NCI-H1092 treated with DMSO at 0.1 percent for 48 hours (cell line): ENCODE measurements at places on chromosomes 3 and 15.

DNA sequence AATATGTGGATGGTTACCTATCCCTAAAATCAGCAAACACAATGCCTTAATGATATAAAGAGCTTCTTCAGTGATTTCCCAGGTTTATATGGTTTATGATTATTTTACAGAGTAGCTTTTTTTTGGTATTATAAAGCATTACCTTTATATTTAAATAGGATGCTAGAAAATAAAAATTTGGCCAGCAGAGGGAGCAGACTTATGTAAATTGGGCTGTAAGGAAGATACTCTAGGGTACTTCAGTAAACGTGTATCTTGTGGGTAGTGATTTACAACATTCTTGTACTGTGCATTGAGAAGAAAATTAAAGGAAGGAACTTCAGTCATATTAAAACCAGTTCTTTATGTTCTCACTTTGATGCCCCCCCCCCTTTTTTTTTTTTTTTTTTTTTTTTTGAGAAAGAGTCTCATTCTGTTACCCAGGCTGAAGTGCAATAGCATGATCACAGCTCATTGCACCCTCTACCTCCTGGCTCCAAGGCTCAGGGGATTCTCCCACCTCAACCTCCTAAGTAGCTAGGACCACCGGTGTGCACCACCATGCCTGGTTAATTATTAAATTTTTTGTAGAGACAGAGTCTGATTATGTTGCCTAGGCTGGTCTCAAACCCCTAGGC is 167.9 kb downstream of the BBX start:
- peak; percentile 52 for DNase-seq

DNA sequence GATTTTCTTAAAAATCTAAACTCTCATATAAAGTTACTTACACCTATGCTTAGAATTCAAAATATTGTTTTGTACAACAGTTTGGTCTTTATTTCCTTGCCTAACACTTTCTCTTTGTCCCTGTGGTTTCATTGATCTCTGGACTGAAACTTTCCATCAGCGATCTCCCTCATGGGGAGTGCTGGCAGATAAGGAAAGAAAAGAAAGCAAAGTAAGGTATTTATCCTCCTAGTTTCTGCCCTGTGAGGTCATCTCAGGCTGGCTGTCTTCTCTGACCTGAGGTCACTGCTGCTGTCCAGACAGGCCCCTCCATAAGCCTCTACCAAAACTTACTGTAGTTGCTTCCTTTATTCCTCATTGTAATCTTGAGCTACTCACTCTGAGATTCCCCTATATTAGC is 57.9 kb upstream of the EPHA6 start:
- DNase-seq, result no peak

DNA sequence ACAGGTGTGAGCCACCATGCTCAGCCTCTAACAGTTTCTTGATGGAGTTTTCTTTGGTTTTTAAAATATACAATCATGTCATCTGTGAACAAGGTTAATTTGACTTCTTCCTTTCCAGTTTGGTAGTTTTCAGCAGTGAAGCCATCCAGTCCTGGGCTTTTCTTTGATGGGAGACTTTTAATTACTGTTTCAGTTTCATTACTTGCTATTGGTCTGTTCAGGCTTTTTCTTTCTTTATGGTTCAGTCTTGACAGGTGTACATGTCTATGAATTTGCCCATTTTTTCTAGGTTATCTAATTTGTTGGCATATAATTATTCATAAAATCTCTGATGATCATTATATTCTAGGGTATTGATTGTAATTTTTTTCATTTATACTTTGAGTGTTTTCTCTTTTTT is 36.8 kb downstream of the PFN2 start:
- DNase-seq, result no peak

GRCh38 chr3:38490281-38491030 is 5.7 kb upstream of the EXOG start:
- DNase-seq, result no peak

DNA sequence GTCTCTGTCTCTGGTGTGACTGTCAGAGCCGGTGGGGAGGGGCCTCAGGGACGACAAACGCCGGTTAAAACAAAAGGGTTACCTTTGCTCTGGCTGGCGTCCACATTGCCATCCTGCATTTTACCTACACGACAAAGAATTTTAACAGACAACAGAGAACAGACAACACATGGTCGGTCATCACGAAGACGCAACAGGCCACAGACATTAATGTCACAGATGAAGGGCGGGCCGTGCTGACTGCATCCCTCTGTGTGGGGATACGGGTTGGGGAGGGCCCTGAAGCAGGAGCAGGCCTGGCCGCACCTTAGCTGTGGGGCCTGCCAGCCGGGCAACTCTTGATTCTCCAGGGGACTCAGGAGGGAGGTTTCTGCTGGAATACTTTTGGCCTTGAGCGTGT is 58.2 kb upstream of the SEC13 start:
- no peak for DNase-seq

DNA sequence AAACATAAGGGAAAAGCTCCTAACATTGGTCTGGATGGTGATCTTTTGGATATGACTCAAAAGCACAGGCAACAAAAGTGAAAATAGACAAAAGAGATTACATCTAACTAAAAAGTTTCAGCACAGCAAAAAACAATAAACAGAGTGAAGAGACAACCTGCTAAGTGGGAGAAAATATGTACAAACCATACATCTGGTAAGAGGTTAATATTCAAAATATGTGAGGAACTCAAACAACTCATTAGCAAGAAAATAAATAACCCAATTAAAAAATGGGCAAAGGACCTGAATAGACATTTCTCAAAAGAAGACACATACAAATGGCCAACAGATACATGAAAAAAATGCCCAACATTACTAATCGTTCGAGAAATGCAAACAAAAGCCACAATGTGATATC is 19.0 kb upstream of the NR1I2 start:
- no peak for DNase-seq

- DNase-seq, result no peak
Observed at GRCh38 chr15:98422130-98422478, 226.2 kb upstream of the IGF1R start.

DNA sequence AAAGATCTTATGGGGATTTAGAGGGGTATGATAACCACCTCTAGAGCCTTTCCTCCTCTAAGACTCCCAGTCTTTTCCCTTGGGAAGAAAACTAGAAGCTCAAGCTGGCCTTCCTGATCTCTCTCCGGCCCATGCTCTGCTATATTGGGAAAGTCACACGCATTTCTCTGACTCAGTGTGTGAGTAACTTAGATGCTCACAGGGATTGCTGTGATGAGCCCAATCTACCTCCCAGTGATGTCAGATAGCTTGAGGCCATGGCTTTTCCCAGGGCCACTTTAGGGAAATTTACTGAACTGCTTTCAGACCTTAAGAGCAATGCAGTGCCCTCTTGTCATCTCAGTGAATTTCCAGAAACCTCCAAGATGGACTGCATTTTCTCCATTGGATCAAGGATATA is 8.6 kb upstream of the ST8SIA2 start:
- no peak for DNase-seq

- DNase-seq, result no peak
Observed at GRCh38 chr3:14687360-14687759, 12.4 kb downstream of the C3orf20 start.

- no peak for DNase-seq
Observed at GRCh38 chr15:65404186-65404872, 18.4 kb downstream of the IGDCC4 start.

GRCh38 chr3:177994976-177995375 is 541.3 kb upstream of the KCNMB2 start:
- DNase-seq, result no peak

DNA sequence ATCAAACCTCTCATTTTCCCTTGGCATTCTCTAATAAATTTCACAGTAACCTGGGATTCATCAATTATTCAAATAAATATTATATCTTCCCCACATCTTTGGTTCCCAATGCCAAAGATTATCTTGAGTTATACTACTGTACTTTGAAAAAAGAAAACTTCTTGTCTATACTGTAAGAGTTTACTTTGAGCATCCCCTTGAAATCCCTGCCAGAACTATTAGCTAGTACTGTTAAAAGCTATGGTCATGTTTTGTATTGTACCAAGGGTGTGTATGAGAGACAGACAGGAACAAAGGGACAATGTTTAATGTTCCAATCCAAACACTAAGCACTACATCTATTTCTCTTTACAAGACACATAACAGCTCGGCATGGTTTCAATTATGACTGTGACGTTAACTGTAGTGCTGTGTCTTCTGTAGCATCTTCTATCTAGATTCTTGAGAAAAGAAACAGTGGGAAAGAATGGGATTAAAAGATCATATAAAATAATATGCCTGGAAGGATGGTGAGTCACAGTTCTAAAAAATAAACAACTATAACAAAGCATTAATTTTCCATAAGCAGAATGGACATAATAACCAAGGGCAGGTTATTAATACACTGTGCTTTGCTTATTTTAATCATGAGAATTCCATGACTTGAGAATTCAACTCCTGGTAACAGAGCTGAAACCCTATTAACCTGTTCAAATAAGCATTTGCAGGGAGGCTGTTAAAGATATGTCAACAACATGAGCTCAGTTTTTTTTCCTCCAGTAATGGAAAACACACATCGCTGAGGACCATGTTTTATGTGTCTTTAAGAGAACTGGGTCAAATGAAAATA is 71.1 kb downstream of the ALDH1A2 start:
- DNase-seq, result no peak

DNA sequence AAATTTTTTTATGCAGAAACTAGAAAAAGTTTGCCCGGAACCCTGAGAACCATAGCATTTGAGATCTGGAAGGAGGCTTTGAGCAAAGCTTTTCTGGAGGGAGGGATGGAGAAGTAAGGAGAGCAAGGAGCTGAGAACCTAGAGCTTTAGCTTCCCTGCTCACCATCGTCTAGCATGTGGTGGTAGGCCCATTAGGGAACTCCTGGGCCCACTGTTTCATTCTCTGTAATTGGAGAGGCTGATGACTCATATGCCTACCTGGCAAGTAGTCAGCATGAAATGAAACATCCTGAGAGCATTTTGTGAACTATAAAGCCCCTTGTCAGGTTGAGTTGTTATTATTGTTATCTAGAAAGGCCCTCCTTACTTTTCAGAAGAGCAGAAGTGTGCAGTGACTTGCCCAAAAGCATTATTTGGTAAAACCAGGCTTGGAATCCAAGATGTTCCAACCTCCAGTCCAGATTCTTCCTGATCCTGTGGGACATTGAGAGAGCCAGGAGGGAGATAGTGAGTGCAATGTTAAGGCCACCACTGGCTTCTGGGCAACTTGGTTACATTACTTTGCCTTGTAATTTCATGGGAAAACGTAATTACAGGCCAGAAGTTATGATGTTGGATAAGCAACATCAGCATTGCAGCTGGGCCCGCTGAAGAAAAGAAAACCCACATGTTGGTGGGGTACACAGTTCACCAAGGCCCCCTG is 104.5 kb upstream of the BFSP2 start:
- no peak for DNase-seq
